Tongue (tissue), 3 donors: ENCODE measurements at places on chromosomes 12 and 14. TPM values are rescaled to one million over a fixed set of nuclear protein-coding genes. Genes with fewer than 3 reads are reported as not detected.

Gene NKX2-1
- not detected for total RNA-seq

Gene BCL2L14
- total RNA-seq, result not detected

Gene ADGRD1
- 16.4 TPM for total RNA-seq

Gene ZNF26
- total RNA-seq, result 21.2 TPM

Gene ART4
- total RNA-seq, result 0.10 TPM
